Cortex of kidney (tissue), 1 donor: ENCODE measurements at places on chromosomes 3 and 15.

- DNase-seq = no peak
Measured at GRCh38 chr15:33915571-33916407, 52.5 kb upstream of the CHRM5 start.

GRCh38 chr3:178308771-178309170, 227.5 kb upstream of the KCNMB2 start:
- DNase-seq = no peak

DNA sequence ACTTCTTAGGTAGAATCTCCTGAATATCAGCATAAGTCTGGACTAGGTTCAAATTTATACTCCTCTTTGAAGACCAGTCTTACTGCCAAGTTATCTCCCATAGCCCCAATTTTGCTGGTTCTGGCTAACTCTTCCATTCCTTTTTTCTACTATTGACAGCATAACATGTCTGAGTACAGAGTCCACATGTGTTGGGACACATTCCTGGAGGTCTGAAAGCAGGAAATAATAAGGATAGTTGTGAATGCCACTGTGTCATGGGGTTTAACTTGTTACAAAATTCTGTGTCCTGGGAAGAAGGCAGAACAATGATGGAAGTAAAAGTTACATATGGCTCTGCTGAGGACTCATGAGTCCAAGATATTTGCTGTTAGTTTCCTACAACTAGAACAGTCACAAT, 57.4 kb upstream of the ZBTB20 start:
- DNase-seq = no peak

DNA sequence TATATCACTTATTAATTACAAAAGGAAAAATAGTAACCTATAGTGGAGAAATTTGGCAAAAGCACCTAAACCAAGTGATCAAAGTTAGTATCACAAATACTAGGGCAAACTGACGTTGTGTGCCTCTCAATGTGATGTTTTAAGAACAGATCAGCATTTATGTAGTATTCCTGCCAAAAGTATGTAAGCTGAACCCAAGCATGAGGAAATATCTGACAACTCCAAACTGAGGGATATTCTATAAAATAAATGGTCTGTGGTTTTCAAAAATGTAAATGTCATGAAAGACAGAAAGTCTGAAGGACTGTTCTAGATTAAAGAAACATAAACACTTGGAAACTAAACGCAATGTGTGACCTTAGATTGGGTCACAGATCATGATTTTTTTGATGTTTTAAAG, 34.3 kb upstream of the PIK3CA start:
- no peak for DNase-seq

DNA sequence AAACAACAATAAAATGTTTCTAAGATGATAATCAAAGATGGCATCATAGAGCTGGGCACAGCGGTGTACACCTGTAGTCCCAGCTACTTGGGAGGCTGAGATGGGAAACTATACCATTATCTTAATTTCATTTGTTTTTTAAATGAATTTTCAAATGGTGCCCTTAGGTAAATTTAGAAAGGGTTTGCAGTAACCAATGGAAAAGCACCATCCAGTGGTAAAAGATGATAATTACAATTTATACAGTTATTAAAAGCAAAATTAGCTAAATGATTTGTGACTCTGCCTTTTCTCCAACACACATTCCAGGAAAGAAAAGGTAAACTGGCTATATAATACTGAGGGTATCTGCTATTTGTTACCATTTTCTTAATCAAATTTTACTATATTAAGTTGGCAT, 14.4 kb upstream of the ANKRD28 start:
- DNase-seq = no peak

- no peak for DNase-seq
Measured at GRCh38 chr3:40800343-40800742, 275.6 kb downstream of the ZNF621 start.

DNA sequence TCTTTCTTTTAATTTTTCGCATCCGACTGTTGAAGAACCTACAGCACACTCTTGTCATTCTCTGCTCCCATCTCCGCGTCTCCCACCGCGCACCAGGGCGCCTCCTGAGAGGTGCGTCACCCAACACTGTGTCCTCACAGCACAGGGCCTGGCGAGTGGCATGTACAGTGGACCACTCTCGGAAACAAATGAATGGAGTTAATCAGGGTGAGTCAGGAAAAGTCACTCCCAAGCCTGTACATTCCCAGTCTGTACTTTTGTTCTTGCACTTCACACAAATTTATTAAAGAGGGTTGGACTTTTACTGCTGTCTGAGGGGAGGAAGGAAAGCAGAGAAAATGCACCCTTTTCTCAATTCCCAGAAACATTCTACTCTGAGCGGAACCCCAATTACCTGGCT, 625 bp downstream of the COL6A6 start:
- DNase-seq = no peak

- no peak for DNase-seq
Measured at GRCh38 chr15:31606931-31607497, 280.4 kb downstream of the KLF13 start.

DNA sequence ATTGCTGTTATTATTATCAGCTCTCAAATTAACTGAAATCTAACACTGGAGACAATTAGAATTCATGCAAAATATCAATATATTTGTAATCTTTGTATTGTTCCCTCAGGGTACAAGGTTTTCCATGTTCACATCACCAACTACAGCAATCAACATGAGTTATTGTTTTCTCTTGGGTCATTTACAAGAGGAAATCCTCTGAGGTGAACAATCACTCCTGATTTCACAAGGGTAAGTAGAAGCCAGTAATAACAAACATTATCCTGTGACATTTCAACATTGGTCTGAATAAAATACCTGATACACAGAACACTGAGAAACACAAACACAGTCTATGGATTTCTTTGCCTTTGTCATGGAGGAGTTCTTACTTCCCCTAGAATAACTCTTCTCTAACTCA, 174.0 kb downstream of the SUCNR1 start:
- no peak for DNase-seq
